ENCODE measurements at places on chromosomes 7 and 10.

DNA sequence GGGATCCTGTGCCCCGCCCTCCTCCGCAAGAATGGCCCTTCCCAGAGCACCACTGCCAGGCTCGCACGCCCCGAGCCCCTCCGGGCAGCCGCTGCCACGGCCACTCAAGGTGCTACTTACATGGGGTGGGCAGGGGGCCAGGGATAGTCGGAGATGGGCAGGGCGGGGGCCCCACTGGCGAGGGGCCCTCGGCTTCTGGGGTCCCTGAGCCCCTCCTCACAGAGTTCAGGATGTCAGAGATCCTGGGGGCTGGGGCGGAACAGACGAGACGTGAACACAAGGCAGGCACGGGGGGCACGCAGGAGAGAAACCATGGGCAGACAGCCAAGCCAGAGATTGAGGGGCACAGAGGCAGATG lies 25.6 kb downstream of the YKT6 start:
- no peak for DNase-seq

- no peak for DNase-seq
Measured at GRCh38 chr7:124679146-124679545, 86.4 kb downstream of the GPR37 start.

DNA sequence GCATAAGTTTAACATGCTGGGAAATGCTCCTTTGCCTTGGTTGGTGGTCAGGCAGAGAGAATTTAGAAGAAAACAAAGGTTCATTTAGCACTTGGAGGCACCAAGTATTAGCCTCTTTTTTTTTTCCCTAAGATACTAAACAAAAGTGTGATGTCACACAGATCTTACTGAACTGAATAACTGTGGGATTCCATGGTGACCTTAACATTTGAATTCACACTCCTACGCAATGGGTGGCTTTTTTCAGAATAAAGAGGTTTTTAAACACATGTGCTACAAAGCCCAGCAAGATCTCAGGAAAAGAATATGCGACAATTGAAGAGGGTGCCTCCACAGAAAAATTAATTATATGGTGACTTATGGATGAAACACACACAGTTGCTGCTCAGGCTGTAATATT lies 133.4 kb upstream of the ABCB5 start:
- no peak for DNase-seq

GRCh38 chr10:114584419-114584818 lies 73.7 kb downstream of the ABLIM1 start:
- peak; percentile 28 for DNase-seq

DNA sequence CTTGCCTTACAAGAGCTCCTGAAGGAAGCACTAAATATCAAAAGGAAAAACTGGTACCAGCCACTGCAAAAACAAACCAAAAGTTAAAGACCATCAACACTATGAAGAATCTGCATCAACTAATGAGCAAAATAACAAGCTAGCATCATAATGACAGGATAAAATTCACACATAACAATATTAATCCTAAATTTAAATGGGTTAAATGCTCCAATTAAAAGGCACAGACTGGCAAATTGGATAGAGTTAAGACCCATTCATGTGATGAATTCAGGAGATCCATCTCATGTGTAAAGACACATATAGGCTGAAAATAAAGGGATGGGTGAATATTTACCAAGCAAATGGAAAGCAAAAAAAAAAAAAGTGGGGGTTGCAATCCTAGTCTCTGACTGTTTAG lies 29.6 kb downstream of the COG5 start:
- DNase-seq = no peak

- no peak for DNase-seq
Measured at GRCh38 chr7:147363101-147363500, 1227.5 kb upstream of the C7orf33 start.

Data from AG04449 (cell line).